ENCODE measurements at places on chromosomes 16 and 17.

DNA sequence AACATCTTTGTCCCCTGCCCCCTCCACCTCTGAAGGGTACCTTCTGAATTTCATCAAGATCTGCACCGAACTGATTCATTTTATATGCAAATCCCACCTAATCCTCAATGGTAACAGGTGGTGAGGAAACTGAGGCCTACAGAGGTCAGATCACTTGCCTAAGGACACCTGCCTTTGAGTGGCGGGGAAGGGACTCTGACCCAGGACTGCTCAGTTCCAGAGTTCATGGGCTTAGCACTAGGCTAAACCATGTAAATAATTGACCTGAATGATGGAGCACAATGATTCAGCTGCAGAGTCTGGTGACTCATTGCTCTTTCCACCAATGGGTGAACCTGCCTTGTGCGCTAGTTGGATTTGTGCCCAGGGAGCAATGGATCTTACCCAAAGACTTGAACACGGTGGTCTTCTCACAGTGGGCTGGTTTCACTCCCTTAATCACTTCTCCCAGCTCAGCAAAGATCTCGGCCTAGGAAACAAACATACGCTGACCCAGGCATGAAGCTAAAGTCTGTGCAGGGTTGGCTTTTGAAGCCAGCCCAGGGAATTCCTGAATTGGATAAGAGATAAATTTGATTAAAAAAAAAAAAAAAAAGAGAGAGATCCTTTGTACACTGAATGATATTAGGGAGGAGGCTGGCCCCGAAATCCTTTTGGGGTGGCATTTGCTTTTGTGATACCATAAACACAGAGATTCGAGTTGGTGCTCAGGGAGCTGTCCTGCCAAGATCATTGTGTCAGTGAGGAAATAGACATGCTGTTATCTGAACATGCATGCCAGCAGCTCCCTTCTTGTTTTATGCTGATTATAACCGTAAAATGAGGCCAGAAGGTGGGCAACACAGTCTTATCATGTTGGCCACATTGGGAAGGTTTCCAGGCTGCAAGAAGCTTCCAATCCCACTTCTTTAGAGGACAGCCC lies 17.0 kb downstream of the CRYM start:
- DNase-seq, result no peak

- DNase-seq, result no peak
Observed at GRCh38 chr17:79174905-79175856, 100.6 kb downstream of the ENGASE start.

GRCh38 chr17:8468127-8468526 lies 32.4 kb downstream of the NDEL1 start:
- DNase-seq, result no peak

GRCh38 chr17:8025176-8025911 lies 13.5 kb upstream of the ALOX15B start:
- no peak for DNase-seq

DNA sequence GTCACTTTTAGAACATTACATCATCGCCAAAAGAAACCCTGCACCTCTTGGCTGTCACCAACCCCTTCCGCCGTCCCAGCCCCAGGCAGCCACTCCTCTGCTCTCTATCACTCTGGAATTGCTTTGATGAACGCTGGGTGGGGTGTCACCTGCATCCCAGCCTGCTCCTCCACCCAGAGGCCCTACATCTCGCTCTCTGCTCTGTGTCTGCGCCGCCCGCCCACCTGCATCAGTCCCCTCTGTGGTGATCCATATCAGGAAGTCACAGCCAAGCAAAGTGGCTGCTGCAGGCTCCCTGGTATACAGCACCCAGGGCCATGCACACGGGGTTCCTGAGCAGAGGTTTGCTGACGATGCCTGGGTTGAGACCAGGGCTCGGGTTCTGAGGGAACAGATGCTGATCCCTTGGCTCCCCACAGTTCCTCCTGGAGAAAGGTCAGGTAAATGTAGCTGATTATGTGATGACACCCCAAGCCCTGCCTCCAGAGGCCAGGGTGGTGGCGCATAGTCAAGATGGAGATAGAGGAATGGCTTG lies 30.8 kb downstream of the MPRIP start:
- no peak for DNase-seq

DNA sequence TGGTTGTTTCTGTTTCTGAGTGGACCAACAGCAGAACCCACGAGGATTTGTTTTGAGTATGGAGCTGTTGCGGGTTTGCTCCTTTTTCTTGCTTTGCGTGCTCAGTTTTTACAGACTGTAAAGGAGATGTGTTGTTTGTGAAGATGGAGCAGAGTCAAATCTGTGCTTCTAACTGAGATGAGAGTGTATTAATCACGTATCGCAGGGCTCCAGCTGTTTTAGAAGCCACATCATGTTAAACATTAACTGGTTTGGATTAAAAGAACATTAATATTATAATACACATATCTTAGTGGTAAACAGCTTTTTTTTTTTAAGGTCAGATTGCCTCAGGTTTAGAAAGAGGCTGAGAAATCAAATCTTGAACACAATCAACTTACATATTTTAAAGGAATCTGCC lies 69.4 kb downstream of the YPEL2 start:
- DNase-seq, result no peak

DNA sequence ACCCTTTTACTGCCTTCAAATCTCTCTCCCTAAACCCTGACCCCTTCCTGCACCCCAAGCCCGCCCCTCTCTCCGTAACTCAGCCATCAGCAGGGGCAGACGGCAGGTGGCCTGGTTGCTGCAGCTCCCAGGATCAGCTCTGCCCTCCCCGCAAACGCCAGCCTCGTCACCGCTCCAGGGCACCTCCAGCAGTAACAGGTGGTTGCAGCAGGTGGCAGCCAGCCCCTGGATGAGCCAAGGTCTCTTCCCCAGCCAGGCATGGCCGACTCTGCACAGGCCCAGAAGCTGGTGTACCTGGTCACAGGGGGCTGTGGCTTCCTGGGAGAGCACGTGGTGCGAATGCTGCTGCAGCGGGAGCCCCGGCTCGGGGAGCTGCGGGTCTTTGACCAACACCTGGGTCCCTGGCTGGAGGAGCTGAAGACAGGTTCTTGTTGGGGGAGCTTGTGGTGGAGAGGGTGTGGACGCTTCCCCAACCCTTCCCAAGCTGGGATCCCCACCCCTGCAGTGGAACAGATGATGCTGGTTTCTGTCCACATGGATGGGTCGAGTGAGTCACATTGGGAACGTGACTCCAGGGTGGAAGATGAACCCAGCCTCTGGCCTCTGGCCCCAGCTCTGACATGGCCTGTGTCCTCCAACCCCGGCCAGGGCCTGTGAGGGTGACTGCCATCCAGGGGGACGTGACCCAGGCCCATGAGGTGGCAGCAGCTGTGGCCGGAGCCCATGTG lies 558 bp downstream of the HSD3B7 start:
- DNase-seq, result no peak

GRCh38 chr17:35865412-35866340 lies 3.0 kb downstream of the HEATR9 start:
- DNase-seq, result no peak

Measured in C1 segment of cervical spinal cord (tissue), 14 donors.